ENCODE measurements at places on chromosomes 4 and X. TPM values are rescaled to one million over a fixed set of nuclear protein-coding genes. Genes with fewer than 3 reads are reported as not detected.

DNA sequence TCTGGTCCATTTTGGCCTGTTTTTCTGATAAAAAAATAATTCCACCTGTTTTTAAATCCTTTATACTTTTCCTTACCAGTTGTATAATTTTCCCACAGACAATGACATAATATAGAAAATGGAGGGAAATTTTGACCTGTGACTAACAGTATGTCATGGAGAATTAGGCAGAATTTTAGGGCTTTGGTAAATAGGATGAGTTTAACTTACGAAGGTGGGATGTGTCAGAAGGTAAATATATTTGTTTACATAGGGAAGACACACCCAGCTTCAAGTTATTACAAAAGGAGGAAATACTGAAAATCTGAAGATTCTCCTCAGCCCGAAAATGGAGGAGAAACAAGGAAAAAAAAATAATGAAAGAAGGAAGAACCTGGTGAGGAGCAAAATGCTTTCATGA is 64.6 kb upstream of the PPP3CA start:
- no peak for DNase-seq
- no peaks in the 10 kb centered on the region for H3K4me1 ChIP-seq
- no peak overlapping the region for H3K4me3 ChIP-seq
- H3K36me3 ChIP-seq, result no peaks in the 10 kb centered on the region
- H3K27me3 ChIP-seq, result no peaks in the 10 kb centered on the region

GRCh38 chrX:38923451-38923969 is 122.3 kb downstream of the MID1IP1 start:
- no peaks in the 10 kb centered on the region for H3K36me3 ChIP-seq
- no peak overlapping the region for H3K27ac ChIP-seq
- H3K4me3 ChIP-seq, result no peak overlapping the region

DNA sequence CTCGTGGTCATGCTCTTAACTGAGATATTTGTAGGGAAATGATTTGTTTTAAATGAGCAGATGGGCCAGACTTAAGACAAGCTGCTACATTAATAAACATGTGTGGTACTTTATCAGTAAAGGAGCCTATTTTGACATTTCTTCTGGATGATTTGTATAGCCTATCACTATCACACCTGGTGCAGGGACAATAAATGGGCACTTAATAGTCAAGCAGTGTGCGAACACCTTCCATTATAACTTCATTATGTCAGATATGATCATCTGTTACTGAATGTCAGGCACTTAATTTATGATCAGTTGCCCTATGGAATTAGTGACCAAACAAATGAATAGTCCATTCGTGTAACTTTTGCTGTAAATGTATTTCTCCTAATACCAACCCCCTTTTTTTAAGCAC is 628.8 kb downstream of the ADGRL3 start:
- no peak overlapping the region for H3K4me3 ChIP-seq
- H3K4me1 ChIP-seq, result no peaks in the 10 kb centered on the region
- no peak overlapping the region for H3K27ac ChIP-seq
- H3K27me3 ChIP-seq, result no peaks in the 10 kb centered on the region
- no peak for DNase-seq

DNA sequence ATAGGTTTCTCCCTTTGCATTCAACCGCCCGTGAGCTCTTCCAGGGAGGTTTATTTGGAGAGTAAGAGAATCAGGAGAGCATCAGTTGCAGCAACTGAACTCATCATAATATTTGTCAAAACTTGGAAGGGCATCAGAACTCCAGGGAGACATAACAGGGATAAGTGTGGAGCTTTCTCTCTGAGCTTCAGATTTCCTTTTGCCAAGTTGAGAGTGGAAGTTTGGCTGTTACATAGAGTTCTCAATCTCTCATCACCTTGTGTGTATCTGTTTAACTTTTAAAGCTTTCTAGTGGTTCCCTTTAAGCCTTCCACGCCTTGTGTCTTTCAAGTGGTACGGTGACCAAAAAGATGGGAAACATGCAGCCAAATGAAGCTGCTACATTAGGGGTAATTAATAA is 18.8 kb downstream of the BMP3 start:
- no peaks in the 10 kb centered on the region for H3K36me3 ChIP-seq
- no peak overlapping the region for H3K27ac ChIP-seq
- H3K4me1 ChIP-seq, result no peaks in the 10 kb centered on the region
- DNase-seq, result no peak

DNA sequence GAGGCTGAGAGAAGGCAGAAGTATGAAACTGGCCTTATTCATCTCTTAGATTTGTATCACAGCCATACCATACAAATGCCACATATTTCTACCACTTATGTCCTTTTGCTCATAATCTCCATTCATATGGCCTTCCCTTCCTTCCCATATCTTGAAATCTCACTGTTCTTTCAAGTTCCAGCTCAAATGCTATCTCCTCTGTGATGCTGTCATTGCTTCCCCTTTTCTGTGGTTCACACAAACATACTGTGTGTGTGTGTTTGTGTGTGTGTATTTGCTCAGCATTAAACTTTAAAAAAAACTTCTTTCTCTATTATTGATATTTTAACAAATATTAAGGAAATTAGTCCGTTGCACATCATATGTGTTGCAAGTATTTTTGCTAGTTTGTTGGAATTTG is 26.7 kb downstream of the PHKA1 start:
- H3K4me1 ChIP-seq, result no peaks in the 10 kb centered on the region
- no peak overlapping the region for H3K27ac ChIP-seq
- no peak for DNase-seq
- no peak overlapping the region for H3K4me3 ChIP-seq

DNA sequence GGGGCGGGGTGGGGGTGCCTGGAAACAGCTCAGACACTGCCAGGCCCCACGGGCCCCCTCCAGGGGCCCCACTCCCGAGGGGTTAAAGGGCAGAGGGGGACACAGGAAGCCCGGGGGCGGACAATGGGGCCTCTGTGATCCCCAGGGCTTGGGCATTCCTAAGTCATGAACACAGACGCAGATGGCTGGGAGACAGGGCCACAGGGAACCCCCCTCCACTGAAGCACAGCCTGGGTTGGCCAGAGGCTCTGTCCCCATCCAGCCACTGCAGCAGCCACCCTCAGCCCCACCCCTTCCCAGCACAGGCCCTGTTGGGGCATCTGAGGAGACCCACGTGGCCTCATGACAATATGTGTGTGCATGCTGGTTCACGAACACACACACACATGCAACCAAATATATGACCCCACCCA is 3.9 kb downstream of the L1CAM start:
- H3K27ac ChIP-seq, result no peak overlapping the region
- H3K36me3 ChIP-seq, result no peaks in the 10 kb centered on the region
- no peaks in the 10 kb centered on the region for H3K4me1 ChIP-seq
- no peak for DNase-seq

- no peaks in the 10 kb centered on the region for H3K4me1 ChIP-seq
- no peaks in the 10 kb centered on the region for H3K27me3 ChIP-seq
- no peak overlapping the region for H3K4me3 ChIP-seq
Measured at GRCh38 chr4:117425636-117426035, 340.3 kb upstream of the TRAM1L1 start.

DNA sequence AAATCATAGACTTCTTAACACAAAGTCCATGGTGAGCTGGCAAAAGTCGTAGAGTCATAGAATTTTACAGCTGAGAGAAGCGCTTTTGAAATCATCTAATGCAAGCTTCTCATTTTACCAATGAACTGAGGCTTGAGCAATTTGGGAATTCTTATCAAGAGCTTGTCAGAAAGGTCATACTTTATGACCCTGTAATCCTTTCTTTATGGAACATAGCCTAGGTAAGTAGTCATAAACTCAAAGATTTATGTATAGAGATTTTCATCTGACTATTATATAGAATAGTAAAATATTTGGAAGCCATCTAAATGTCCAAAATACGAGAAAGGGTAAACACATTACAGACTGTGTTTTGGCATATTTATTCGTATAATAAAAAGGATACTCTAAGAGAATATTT is 563.5 kb downstream of the PCDH7 start:
- H3K27me3 ChIP-seq, result no peaks in the 10 kb centered on the region
- H3K4me1 ChIP-seq, result no peaks in the 10 kb centered on the region
- no peak overlapping the region for H3K27ac ChIP-seq
- no peak overlapping the region for H3K4me3 ChIP-seq
- no peak for DNase-seq

DNA sequence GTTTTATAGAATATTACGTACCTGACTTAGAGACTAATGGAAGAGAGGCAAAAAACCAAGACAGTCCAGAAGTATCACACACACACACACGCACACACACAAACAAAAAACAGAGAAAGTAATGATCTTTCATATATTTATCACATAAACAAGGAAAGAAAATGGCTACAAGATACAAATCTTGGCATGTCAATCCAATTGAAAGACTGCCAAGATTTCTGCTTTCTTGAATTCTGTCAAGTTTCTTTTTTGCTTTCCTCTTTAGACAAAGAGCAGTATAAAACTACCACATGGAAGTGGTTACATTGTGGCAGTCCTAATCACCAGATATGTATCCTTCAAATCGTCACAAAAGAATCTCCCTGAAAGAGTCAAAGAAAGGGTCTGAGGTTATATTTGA is 2097.4 kb upstream of the AGA start:
- DNase-seq, result no peak
- H3K27ac ChIP-seq, result no peak overlapping the region
- H3K36me3 ChIP-seq, result no peaks in the 10 kb centered on the region
- H3K4me3 ChIP-seq, result no peak overlapping the region

- DNase-seq, result no peak
- no peak overlapping the region for H3K4me3 ChIP-seq
- no peaks in the 10 kb centered on the region for H3K27me3 ChIP-seq
- no peak overlapping the region for H3K27ac ChIP-seq
- H3K4me1 ChIP-seq, result no peaks in the 10 kb centered on the region
Measured at GRCh38 chr4:169032194-169032593, 22.1 kb upstream of the CBR4 start.

- H3K4me1 ChIP-seq, result no peaks in the 10 kb centered on the region
- no peak within 1 kb of the TSS for H3K27ac ChIP-seq
- H3K4me3 ChIP-seq, result peak within 1 kb of the TSS; percentile 44
Measured at GRCh38 chr4:56821381-56822243, at the start of gene SPINK2. TSS of gene SPINK2 (minus strand) at chr4:56821701. CDS start at chr4:56821662, 39 bp downstream.

DNA sequence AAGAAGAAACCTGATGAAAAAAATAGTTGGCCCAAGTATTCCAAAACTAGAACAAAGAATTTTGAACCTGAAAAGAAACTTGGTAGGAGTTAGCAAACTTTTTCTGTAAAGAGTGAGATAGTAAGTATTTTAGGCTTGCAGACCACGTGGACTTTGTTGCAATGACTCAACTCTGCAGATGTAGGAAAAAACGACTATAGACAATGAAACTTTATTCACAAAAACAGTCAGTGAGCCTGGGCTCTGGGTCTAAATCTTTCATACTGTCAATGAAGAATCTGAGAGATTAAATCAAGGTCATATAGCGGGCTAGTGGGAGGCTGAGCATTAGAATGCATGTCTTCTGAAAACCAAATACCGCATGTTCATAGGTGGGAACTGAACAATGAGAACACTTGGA is 23.0 kb downstream of the SH3D19 start:
- no peaks in the 10 kb centered on the region for H3K27me3 ChIP-seq
- no peaks in the 10 kb centered on the region for H3K4me1 ChIP-seq
- no peak for DNase-seq
- no peak overlapping the region for H3K4me3 ChIP-seq
- no peaks in the 10 kb centered on the region for H3K36me3 ChIP-seq

DNA sequence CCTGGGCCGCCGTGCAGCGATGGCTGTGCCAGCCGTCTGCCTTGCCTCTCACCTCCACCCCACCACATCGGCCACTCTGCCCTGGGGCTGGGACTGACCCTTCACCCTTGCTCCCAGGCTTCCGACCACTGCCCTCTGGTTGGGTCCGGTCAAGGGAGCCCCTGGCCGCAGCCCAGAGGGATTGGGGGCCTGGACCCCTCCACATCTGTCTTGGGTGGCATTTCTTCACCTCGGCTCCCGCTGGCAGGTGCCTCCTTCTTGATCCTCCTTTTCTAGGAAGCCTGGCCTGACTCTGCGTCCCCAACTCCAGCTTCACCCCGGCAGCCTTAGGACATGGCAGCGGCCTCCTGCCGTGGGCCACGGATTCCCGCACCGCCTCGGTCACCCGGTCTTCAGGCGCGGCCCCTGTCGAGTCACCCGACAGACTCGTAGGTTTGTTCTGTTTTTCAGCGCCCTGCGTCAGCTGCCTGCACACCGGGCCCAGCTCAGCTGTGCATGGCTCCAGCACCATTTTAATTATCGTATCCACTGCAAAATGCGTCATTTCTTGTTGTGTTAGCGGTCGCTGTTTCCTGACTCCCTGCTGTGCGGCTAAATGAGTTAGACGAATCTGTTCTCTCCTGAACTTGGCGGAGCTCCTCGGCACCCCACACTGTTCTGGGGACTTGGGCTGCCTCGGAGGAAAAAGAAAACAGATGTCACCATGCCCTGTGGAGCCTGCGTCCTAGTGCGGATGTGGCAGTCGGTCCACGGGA is 124.0 kb downstream of the FAM53A start:
- peaks cover 6% of the 10 kb centered on the region for H3K27me3 ChIP-seq
- no peak overlapping the region for H3K27ac ChIP-seq
- H3K36me3 ChIP-seq, result no peaks in the 10 kb centered on the region

- H3K27ac ChIP-seq, result no peak overlapping the region
- no peaks in the 10 kb centered on the region for H3K27me3 ChIP-seq
- H3K4me1 ChIP-seq, result no peaks in the 10 kb centered on the region
- H3K4me3 ChIP-seq, result no peak overlapping the region
Measured at GRCh38 chr4:7172946-7173345, 19.4 kb upstream of the SORCS2 start.

DNA sequence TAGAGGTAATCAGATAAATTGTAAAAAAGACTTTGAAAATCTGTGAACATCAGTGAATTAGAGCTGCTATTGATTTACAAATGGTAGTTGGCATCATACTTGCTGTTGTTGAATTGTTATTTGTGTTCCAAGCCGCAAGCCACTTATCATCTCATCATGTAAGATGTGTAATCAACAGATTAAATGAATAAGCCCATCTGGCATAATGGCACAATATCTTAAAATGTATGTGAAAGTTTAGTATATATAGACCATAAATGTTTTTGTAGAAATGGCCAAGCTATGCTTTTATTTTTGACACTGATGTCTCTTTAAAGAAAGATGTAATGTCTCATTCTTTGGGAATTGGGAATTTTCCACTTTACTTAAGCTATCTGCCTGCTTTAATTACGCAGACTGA is 682.6 kb upstream of the GNPDA2 start:
- no peaks in the 10 kb centered on the region for H3K27me3 ChIP-seq
- no peaks in the 10 kb centered on the region for H3K36me3 ChIP-seq
- no peak overlapping the region for H3K4me3 ChIP-seq
- no peak for DNase-seq
- no peak overlapping the region for H3K27ac ChIP-seq

The STK32B gene
- 5.0 TPM for total RNA-seq

The USP17L19 gene
- not detected for total RNA-seq

The RGN gene
- total RNA-seq, result 3.8 TPM

The ENOPH1 gene
- 29.7 TPM for total RNA-seq
